ENCODE measurements at places on chromosomes 1 and 21. TPM values are rescaled to one million over a fixed set of nuclear protein-coding genes. Genes with fewer than 3 reads are reported as not detected.

Gene S100A14
- total RNA-seq, result 396 TPM

Gene S100A9
- 606 TPM for total RNA-seq

Gene IL20
- not detected for total RNA-seq

Gene ALX3
- not detected for total RNA-seq

Gene FCRL2
- total RNA-seq, result not detected

DNA sequence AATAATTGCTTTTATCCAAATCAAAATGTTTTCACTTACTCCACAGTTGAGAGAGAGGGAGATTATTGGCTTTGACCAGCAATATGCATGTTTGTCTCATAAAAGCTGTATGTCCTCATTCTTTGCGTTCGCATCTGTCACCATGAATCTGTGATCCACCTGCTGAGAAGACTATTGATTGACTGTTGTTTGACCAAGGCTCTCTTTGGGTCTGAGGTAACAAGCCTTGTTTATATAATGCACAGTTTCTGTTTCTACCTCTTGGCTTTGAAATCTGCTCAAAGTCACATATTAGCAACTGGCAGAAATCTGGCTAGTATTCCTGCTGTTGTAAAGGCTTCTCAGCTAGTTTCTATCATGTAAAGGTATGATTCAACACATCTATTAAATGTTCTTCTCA lies 157.0 kb downstream of the LYPLAL1 start:
- no peak for DNase-seq

DNA sequence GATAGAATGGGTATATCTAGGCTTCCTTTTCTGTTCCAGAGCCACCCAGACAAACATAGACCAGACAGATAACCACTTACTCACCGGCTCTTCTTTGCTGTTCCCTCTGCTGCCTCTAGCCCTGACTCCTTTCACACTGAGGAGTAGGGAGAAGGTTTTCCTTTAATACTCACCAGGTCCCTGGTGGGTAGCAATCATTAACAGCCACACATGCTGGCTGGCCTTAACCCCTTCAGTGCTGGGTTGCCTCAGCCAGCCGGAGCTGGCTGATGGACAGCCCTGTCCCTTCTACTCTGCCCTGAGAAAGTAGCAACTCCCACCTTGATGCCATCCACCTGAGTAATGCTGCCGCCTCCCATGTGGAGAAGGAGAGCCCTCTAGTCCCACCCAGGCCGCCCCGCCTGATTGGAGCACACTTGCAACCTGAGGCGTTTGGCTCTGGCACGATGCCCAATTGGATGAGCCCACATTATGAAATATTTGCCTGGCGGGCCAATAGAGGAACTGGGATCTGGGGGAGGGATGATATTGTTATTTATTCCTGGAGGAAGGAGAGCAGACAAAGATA lies 71.6 kb downstream of the PLEKHA6 start:
- DNase-seq, result peak; percentile 95

GRCh38 chr1:57204091-57204490 lies 219.8 kb downstream of the DAB1 start:
- DNase-seq, result peak; percentile 1

GRCh38 chr1:168842916-168843315 lies 113.9 kb upstream of the DPT start:
- DNase-seq, result no peak

GRCh38 chr1:44602634-44603628 lies 71.3 kb downstream of the TMEM53 start:
- DNase-seq, result no peak

DNA sequence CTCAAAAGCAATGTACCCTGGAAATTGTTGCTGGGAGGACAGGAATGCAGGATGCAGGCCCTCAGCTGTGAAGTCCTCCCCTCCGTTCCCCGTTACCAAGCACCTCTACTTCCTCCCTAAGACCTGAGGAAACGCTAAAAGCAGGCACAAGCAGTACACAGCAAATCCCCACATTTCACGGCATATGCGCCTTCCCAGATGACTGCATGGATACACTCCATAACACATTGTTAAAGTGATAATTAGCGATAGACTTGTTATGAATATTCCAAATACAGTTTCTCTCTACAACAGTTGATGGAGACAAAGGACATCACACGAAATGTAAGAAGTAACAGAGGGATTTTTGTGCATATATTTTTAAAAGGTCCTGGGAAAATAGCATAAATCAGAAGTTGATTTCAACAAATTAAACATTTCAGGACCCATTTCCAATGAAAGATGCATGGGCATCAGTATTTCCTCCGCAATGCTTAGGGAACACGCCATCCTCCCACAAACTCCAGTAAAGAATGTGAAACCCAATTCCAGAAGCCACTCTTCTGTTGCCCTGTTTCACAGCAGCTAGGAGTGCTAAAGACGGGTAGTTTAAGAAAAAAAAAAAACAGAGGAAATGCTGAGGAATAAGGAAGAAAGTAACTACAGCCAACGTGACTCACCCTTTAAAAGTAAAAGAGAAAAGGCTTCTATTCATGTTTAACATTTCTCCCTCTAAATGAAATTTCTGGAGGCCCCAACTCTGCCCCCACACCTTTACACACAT lies 75.5 kb downstream of the HIVEP3 start:
- peak; percentile 19 for DNase-seq

DNA sequence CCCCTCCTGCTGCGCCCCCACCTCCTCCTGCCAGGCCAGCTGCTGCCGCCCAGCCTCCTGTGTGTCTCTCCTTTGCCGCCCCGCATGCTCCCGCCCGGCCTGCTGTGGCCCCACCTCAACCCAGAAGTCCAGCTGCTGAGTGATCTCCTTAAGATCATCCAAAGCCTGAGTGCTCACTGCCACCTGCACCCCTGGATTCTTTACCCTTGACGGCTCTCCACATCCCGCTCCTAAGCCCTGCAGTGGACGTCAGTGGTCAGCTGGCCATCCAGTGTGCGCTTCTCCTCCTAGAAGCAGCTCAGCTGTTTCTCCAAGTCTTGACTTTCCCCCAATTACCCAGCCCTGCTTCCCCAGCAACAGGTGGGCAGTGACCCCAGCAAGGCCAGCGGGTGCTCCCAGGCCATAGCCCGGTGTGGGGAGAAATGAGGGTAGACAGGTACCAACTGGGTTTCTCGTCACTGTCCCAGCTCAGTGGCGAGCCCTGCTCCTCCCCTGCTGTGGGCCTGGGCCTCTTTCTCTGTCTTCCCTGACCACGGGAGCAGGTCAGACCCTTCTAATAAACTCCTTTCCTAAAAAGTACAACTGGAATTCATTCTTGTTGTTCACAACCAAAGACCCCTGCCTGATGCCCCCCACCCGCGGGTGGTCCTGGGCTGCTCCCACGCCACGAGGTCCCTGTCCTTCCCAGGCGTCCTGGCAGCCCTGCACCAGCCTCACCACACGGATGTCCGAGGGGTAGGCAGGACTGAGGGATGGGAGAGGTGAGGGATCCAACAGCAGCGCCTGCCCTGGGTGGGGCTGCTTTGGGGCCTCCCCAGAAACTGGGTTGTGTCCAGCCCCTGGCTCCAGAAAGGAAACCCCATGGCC lies 1.4 kb downstream of the KRTAP10-7 start:
- no peak for DNase-seq

GRCh38 chr1:111733183-111733991 lies 5.8 kb downstream of the INKA2 start:
- no peak for DNase-seq

DNA sequence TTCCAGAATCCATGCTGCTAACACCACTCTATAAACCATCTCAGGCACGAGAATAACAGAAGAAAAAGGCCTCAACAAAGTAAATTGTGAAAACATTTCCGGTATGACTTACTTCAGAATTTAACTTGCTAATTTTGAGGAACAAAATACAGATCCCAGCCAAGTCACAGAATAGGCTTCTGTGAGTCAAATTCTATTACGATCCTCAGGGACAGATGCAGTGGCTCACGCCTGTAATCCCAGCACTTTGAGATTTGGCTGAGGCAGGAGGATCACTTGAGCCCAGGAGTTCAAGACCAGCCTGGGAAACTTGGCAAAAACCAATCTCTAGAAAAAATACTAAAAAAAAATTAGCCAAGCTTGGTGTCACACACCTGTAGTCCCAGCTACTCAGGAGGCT lies 8.8 kb upstream of the CCDC27 start:
- no peak for DNase-seq
